ENCODE measurements at places on chromosomes 13 and 19. TPM values are rescaled to one million over a fixed set of nuclear protein-coding genes. Genes with fewer than 3 reads are reported as not detected.

DNA sequence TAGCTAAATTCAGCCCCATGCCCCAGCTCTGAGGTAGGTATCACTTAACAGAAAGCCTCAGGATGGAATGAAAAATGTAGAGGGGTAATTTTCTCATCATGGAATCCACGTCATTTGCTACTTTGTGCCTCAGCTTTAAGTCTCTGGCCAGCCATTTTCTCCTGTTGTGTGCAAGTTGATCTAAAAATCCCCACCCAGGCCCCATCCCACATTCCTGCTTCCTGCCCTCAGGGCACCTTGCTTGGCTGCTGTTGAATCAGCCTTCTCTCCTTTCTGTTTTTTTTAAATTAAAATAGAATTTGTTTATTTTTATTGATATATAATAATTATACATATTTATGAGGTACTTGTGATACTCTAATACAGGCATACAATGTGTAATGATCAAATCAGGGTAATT is 179.9 kb upstream of the TSHZ3 start:
- H3K27ac ChIP-seq: no peak overlapping the region
- DNase-seq: no peak
- no peaks in the 10 kb centered on the region for H3K4me1 ChIP-seq
- no peak overlapping the region for H3K4me3 ChIP-seq
- H3K36me3 ChIP-seq: peaks cover 9% of the 10 kb centered on the region

DNA sequence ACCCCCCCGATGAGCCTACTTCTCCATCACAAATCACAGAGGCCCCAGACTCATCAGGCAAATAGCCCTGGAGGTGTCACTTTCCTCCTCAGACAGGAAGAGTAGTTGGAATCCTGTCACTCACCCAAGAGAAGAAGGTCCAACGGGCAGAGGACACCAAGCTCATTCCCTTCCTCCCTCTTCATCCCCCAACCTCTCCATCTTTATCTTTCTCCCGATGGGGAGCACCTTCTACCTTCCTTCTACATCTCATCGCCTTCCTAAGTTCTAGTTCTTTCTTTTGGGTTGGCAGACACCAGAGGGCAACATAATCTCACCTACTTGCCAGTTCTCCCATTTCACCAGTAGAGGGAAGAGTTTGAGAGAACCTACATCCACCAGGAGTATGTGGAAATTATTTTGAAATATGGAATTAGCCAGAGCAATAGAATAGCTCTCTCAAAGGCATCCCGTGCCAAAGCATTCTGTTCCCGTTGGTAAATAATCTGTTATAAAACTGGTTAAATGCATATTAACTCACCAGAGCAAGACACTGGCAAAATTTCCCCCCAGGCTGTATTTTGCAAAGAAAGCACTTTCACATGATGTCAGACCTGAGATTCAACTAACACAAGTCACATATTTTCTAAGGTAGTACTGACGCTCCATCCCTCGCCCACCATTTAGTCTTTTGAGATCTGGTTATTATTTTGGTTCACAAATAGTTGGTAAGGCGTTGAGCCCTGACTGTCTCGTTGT is 55.0 kb downstream of the ZIC5 start:
- peaks cover 2% of the 10 kb centered on the region for H3K27me3 ChIP-seq
- DNase-seq: peak; percentile 26
- H3K36me3 ChIP-seq: no peaks in the 10 kb centered on the region
- H3K4me3 ChIP-seq: no peak overlapping the region
- no peaks in the 10 kb centered on the region for H3K4me1 ChIP-seq

DNA sequence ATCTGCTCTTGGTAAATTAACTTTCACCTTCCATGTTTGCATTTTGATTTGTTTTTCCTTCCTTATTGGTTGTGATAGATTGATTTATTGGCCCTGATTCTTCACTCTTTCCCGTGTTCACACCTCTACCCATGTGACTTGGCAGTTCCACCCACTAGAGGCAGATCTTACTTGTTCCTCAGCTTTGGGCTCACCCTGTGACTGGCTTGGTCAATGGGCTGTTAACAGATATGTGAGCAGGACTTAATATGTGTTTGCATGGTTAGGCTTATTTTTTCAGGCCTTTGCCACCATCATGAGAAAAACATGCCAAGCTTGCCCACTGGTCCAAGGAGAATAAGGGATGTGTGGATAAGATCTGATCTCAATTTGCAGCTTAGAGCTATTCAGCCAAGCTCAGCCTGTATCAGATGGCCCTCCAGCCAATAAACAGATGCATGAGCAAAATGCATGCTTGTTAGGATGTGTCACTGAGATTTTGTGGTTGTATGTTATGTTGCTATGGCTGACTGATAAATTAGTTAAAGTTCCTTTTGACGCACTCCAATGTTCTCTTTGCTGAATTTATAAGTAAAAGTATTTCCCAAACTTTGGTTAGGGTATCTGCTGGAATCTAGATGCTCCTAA is 48.0 kb downstream of the RGCC start:
- DNase-seq: no peak
- peaks cover 13% of the 10 kb centered on the region for H3K4me1 ChIP-seq
- no peak overlapping the region for H3K4me3 ChIP-seq
- no peak overlapping the region for H3K27ac ChIP-seq
- no peaks in the 10 kb centered on the region for H3K36me3 ChIP-seq

DNA sequence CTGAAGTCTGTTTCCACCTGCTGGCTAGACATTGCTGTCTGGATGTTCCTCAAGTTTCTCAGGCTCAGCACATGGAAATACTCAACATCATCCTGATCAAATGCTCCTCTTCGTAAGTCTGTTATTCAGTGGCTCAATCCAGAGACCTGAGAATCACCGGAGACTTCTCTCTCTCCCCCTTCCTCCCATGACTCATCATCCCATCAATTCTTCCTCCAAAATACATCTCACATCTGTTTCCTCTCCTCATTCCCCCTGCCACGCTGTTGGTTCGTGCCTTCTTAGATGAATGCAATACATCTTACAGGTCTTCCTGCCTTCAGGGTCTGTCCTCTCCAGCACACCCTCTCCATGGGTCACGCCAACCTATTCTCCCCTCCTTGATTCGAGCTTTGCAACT is 7.4 kb upstream of the RXFP2 start:
- no peaks in the 10 kb centered on the region for H3K36me3 ChIP-seq
- H3K27ac ChIP-seq: no peak overlapping the region
- DNase-seq: no peak
- peaks cover 4% of the 10 kb centered on the region for H3K4me1 ChIP-seq
- H3K27me3 ChIP-seq: peaks cover 15% of the 10 kb centered on the region
- no peak overlapping the region for H3K4me3 ChIP-seq

GRCh38 chr13:75512253-75512652 is 25.4 kb downstream of the COMMD6 start:
- no peaks in the 10 kb centered on the region for H3K36me3 ChIP-seq
- H3K27ac ChIP-seq: no peak overlapping the region
- peaks cover 23% of the 10 kb centered on the region for H3K4me1 ChIP-seq

DNA sequence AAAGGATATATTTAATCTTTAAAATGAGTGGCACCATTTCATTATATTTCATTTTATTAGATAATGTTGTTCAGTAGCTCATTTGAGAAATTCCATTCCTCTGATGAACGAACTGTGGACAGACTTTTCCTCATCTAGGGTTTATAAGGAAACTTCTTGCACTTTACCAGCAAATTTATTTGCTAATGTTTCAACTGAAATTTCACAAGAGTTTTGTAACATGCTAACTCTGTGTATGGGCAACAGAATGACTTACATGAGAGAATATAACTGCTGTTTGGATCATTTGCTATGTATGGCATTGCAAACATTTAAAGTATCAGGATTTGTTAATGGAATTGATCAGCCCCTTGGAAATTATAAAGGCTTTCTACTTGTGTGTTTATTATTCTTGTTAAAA is 3.7 kb upstream of the IRS2 start:
- no peaks in the 10 kb centered on the region for H3K36me3 ChIP-seq
- DNase-seq: no peak
- H3K27me3 ChIP-seq: peaks cover 13% of the 10 kb centered on the region
- H3K27ac ChIP-seq: no peak overlapping the region
- peaks cover 1% of the 10 kb centered on the region for H3K4me1 ChIP-seq
- H3K4me3 ChIP-seq: no peak overlapping the region

- peak; percentile 98 for DNase-seq
- peak overlapping the region; percentile 62 for H3K4me3 ChIP-seq
- H3K27ac ChIP-seq: peak overlapping the region; percentile 98
- peaks cover 86% of the 10 kb centered on the region for H3K4me1 ChIP-seq
Measured at GRCh38 chr19:4108767-4109625, 14.9 kb downstream of the MAP2K2 start.

DNA sequence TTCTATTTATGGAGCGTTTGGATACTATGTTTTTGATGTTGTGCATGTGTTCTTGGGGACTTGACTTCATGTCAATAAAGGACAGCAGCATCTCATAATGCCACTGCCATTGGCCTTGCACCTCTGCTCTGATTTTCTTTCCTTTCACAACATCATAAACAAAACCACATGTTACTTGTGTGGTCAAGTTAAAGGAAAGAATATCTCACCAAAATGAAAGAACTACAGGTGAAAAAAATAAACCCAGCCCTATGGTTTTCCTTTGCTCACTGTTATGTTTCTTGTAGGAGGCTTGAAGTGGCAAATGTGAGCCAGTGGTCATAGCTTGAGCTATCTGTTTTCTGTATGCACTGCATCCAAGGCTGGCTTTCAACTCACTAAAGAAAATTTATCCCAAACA is 240.4 kb downstream of the KCNRG start:
- H3K4me3 ChIP-seq: peak overlapping the region; percentile 86
- peaks cover 5% of the 10 kb centered on the region for H3K27me3 ChIP-seq
- H3K4me1 ChIP-seq: peaks cover 37% of the 10 kb centered on the region

- H3K27me3 ChIP-seq: no peaks in the 10 kb centered on the region
- H3K27ac ChIP-seq: no peak overlapping the region
- no peaks in the 10 kb centered on the region for H3K4me1 ChIP-seq
Measured at GRCh38 chr13:32323912-32324311, 8.6 kb downstream of the BRCA2 start.

- no peaks in the 10 kb centered on the region for H3K36me3 ChIP-seq
- peak; percentile 32 for DNase-seq
- H3K27ac ChIP-seq: no peak overlapping the region
- H3K4me3 ChIP-seq: no peak overlapping the region
- peaks cover 23% of the 10 kb centered on the region for H3K4me1 ChIP-seq
Measured at GRCh38 chr19:14113762-14114414, 3.7 kb downstream of the PRKACA start.

- no peak overlapping the region for H3K4me3 ChIP-seq
- DNase-seq: no peak
- H3K4me1 ChIP-seq: peaks cover 10% of the 10 kb centered on the region
- H3K36me3 ChIP-seq: no peaks in the 10 kb centered on the region
- H3K27ac ChIP-seq: no peak overlapping the region
- peaks cover 6% of the 10 kb centered on the region for H3K27me3 ChIP-seq
Measured at GRCh38 chr19:7004313-7004931, 16.8 kb downstream of the MBD3L2B start.

DNA sequence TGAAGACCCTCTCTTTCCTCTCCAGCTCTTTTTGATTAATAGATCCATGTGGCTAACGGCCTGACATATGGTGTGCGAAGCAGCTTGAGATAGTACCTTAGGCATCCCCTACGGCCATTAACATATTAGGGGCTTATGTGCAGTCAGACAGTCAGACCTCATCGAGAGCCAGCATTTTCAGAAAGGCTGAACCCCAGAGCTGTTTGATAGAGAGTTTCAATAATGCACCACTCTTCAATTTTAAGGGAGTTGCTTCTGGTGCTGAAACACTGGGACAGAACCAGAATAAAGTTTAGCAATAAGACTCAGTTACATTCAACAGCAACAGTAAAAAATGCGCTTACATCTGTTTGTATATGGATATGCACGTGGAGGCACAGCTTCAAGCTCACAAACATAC is 10.8 kb downstream of the POU4F1 start:
- H3K4me3 ChIP-seq: no peak overlapping the region
- no peaks in the 10 kb centered on the region for H3K36me3 ChIP-seq
- no peaks in the 10 kb centered on the region for H3K4me1 ChIP-seq

DNA sequence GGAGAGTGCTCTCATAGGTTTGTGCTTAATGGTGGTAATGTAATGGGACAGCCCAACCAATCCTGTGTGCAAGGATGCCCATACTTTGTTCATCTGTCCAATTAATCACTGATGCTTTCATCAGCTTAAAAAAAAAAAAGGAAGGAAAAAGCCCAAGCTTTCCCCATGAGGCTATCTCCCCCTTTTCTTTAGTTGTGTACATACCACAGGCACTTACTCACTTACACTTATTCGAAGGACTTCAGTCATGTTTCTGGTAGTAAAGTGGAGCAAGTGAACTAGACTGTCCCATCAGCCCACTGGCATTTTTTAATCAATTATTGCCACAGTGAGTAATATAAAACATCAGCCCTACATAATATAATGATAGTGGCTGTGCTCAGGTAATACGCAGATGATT is 183.5 kb upstream of the UFM1 start:
- no peaks in the 10 kb centered on the region for H3K27me3 ChIP-seq
- no peak for DNase-seq
- no peak overlapping the region for H3K27ac ChIP-seq
- H3K4me1 ChIP-seq: peaks cover 14% of the 10 kb centered on the region
- no peaks in the 10 kb centered on the region for H3K36me3 ChIP-seq

DNA sequence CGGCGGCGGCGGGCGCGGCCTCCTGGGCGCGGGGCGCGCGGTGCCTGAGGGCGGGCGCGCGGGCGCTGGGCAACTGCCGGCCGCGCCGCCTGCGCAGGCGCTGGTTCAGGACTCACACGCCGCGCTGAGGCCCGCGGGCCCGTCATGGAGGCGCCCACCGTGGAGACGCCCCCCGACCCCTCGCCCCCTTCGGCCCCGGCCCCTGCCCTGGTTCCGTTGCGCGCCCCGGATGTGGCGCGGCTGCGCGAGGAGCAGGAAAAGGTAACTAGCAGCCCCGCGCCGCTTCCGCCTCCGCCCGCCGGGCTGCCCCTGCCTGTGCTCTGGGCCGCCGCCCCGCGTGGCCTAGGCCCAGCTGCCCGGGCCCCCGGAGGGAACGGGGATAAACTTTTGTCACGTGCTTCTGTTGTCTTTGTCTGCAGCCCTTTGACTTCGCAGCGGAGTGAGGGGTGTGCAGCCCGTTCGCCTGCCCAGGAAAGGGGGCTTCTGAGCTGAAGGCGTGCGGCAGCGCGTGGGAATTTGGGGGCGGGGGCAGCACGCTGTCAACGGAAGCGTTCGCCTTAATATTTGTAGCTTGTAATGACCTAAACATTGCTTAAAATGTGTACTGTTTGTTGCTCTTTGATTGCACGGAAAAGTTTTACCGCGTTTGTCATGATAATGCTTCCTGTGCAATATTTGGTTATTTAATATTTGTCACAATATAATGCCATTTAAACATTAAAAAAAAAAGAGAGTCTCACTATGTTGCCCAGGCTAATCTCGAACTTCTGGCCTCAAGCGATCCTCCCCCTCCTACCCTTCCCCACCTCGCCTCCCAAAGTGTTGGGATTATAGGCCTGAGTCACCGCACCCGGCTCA is 594 bp downstream of the URI1 start:
- peak overlapping the region; percentile 95 for H3K4me3 ChIP-seq
- H3K36me3 ChIP-seq: no peaks in the 10 kb centered on the region
- H3K4me1 ChIP-seq: peaks cover 55% of the 10 kb centered on the region
- H3K27ac ChIP-seq: peak overlapping the region; percentile 89
- H3K27me3 ChIP-seq: peaks cover 3% of the 10 kb centered on the region

- peaks cover 6% of the 10 kb centered on the region for H3K36me3 ChIP-seq
- H3K27me3 ChIP-seq: peaks cover 23% of the 10 kb centered on the region
- H3K4me3 ChIP-seq: peak overlapping the region; percentile 90
- no peak for DNase-seq
- H3K4me1 ChIP-seq: peaks cover 33% of the 10 kb centered on the region
Measured at GRCh38 chr19:12946731-12947496, 1.3 kb downstream of the RAD23A start.

The FCGBP gene
- polyA plus RNA-seq: not detected

The CAPN12 gene
- polyA plus RNA-seq: 72.8 TPM

The CABP5 gene
- polyA plus RNA-seq: 0.69 TPM

The SYDE1 gene
- not detected for polyA plus RNA-seq

The LINGO3 gene
- polyA plus RNA-seq: 13.2 TPM

The ZNF571 gene
- polyA plus RNA-seq: 4.5 TPM

The SPACA4 gene
- polyA plus RNA-seq: not detected

The MYH14 gene
- polyA plus RNA-seq: not detected

The RASAL3 gene
- 89.1 TPM for polyA plus RNA-seq

Data from immature natural killer cell (primary cell).